ENCODE measurements at places on chromosomes 12 and 14.

GRCh38 chr12:32448586-32448985 is 49.2 kb downstream of the FGD4 start:
- no peak for DNase-seq

DNA sequence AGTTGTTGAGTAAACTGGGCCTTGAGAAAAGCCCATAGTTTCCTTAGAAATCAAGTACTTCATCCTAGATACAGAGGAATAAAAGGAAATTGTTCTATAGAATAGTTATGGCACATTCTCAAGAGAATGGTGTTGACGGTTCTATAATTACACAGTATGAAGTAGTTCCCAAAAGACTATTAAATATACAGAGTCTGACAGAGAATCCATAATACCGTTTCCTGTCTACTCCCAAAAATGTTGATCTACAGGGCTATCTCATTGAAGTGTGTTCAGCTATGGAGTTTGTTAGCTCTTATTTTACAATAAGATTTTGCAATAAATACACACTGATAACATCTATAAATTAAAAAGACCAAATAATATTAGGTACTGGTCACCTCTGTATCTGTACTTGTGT is 799.7 kb downstream of the RPS29 start:
- no peak for DNase-seq

DNA sequence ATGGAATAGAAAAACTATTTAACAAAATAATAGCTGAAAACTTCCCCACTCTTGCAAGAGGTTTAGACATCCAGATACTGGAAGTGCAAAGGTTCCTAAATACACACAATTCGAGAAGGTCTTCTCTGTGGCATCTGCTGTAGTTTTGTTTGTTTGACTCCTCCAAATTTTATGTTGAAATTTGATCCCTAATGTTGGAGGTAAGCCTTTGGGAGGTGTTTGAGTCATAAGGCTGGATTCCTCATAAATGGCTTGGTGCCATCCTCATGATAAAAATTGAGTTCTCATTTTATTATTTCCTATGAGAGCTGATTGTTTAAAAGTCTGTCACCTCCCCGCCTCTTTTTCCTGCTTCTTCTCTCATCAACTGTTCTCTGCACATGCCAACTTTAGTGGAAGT is 182.7 kb downstream of the MYRFL start:
- no peak for DNase-seq

GRCh38 chr14:29475641-29476040 is 452.0 kb downstream of the PRKD1 start:
- DNase-seq, result no peak

Measured in NCI-H1436 treated with DMSO at 0.1 percent for 48 hours (cell line).